ENCODE measurements at places on chromosomes 1 and 21. TPM values are rescaled to one million over a fixed set of nuclear protein-coding genes. Genes with fewer than 3 reads are reported as not detected.

JAK1 gene
- 67.8 TPM for total RNA-seq

AMY1A gene
- total RNA-seq, result not detected

GUCA2A gene
- not detected for total RNA-seq

ACTL8 gene
- total RNA-seq, result not detected

GRCh38 chr1:70353601-70354331 lies 756 bp downstream of the ANKRD13C start:
- DNase-seq, result peak; percentile 44
